SIG-M5 (cell line): ENCODE measurements at places on chromosomes 5 and 9.

- DNase-seq, result no peak
These were observed 316.6 kb downstream of the TLE1 start for GRCh38 chr9:81372628-81373191.

- DNase-seq, result no peak
These were observed 45.1 kb upstream of the PJA2 start for GRCh38 chr5:109454731-109455505.

DNA sequence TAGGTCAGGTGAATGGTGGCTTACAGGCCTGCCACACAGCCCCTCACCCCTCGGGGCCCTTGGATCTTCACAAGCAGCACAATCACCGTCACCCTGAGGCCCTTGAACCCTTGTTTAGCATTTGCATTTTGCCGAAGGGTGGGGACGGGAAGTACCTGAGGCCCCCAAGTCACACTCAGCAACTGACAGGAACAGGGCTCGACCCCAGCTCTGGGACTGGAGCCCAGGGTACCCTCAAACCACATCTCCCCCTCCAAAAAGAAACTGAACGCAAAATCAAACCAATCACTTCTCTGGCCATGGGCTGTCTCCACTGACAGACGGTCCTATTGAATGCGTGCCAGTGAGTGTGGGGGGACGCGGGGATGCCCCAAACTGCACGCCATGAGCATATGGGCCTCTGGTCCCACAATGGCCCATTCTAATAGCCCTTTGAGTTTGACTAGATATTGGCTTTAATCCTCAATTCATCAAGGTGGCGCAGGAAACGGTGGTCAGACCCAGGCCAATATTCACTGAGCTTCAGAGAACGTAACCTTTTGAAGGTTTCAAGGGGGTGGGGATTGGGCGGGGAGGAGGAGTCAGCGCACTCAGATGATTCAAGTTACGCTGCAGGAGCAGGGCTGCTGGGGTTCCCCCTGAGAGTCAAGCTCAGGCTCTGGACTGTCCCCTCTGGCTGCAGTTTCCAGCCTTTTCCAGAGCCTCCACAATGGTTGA is 176.0 kb downstream of the DAB2IP start:
- no peak for DNase-seq

- no peak for DNase-seq
These were observed 187.8 kb downstream of the GNAQ start for GRCh38 chr9:77843871-77844155.

DNA sequence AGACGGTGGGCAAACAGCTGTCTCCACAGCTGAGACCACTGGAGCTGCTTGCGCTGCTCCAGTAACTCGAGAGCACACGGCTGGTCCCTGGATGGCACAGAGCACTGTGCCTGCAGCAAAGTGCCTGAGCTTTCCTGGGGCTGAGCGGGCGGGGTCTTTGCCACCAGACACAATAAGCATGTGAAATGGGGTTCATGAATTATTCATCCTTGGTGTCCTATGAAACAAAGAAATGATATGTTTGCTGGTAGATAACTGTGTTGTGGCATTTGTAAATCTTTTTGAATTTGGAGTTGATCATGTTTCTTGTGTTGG is 151.7 kb upstream of the MPDZ start:
- DNase-seq, result no peak

GRCh38 chr9:23779220-23779619 is 46.8 kb downstream of the ELAVL2 start:
- DNase-seq, result no peak

DNA sequence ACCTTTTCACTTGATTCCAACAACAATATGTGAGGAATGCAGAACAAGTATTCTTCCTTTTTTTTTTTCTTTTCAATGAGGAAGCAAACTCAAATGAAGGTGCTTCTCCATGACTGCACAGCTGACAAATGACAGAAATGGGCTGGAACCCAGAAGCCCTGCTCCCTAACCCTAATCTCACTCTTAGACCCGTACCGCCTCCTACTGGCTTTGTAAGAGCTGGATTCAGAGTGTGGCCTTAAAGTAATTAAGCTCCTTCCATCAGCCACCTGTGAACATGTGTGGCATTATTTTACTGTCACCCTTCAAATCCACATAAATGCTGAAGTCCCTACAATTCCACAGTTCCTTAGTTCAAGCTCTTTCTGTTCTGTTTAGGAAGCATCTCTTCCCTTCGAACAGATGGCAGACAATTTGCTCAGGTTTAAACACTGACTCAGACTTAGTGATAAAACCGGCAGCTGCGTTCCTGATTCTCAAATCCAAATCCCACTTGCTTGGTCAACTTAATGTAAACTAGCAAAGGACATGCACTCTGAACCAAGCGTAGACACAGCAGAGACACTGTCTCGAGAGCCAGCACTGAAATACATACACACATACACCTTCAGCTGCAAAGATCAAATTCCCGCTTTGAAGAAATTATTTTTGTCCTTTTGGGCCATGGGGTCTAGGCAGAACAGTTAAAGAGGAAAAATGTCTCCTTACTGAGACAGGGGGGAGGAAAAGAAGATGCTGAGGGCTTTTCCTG is 316.7 kb upstream of the TLE4 start:
- no peak for DNase-seq

- DNase-seq, result no peak
These were observed 203.7 kb upstream of the SLC24A2 start for GRCh38 chr9:19992556-19992955.

GRCh38 chr9:127059030-127059429 is 63.4 kb downstream of the ANGPTL2 start:
- DNase-seq, result no peak

DNA sequence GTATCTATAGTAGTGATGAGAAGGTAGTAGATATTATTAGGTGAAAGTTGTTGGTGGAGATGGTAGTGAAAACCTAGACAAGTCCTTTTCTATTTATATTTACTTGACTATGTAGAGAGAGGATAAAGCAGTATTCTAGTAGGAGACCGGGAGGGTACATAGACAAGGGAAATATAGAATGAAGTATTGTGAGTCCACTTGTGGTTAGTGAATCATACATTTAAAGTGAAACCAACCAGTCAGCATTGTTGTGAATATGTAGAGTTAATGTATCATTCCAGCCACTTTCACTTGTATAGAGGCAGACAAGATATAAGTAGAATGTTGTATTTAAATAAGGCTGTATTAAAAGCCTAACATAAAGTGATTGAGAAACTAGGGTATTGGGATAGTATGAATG is 1711.3 kb upstream of the ACO1 start:
- no peak for DNase-seq

- no peak for DNase-seq
These were observed 1312.0 kb upstream of the WWC1 start for GRCh38 chr5:166979307-166979895.

DNA sequence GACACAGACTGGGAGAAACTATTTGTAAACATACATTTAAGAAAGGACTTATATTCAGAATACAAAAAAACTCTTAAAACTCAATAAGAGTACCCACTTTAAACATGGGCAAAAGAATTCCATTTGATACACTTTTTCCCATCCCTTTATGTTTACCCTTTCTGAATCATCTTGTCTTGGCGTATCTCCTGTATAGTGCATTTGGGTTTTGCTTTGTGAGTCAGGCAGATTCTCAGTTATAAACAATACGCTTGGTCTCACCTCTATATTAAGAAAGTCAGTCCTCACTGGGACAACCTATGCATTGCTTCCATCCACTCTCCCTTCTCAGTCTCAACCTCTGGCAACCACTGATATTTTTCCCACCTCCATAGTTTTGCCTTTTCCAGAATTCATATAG is 27.3 kb upstream of the ADAMTS6 start:
- no peak for DNase-seq

- DNase-seq, result no peak
These were observed 145.0 kb downstream of the ADCY2 start for GRCh38 chr5:7540736-7541485.

DNA sequence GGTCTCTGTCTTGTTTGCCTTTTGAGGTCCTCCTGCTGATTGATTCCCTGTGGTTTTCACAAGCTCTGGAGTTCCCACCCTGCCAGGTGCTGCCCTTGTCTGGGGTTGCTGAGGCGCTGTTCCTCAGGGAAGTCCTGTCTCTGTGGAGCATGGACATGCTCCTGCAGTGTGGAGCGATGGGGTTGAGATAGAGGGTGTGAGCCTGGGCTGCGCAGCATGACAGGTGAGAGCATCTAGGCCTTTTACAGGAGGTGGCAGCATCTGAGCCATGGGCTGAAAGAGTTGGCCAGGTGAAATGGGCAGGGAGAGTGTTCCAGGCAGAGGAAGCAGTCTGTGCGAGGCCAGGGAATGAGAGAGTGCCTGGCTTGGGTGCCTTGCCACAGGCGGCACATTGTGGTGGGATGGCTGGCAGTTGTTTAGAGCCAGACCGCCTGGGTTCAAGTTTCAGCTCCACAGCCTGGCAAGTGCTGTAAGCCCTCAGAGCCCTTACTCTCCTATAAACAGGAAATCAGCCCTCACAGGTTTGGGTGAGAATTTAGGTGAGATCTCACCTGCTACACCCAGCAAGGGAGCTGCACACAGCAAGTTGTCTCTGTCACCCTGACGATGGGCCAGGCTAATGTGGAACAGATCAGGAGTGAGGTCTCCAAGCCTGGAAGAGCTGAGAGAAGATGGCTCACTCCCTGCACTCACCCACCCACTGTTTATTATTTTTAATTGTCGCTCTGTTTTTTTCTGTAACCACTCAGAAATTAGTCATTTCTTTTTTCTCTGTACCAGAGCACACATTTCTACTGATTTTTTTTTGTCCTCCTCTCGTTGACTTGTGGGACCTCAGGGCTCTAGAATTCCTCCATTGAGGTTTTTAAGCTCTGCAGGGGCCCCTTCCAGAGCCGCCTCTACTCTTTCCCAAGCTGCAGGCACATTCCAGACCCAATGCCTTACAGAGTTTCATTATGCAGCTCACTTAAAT is 19.6 kb downstream of the TCOF1 start:
- DNase-seq, result no peak

DNA sequence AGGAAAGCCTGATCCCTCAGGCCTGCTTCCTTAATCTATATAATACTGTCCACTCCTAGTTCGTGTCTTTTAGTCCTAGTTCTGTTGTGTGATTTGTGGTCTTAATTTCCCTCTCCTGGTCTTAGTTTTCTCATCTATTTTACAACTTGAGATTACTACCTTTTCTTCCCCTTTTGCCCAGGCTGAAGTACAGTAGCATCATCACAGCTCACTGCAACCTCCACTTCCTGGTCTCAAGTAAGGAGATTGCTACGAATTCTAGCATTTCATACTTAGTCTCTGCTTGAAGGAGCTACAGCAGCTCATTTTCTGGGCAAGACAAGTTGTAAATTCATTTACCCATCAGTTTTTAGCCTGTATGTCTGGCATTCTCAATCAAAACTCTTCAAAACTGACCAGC is 5.5 kb downstream of the TRIM32 start:
- no peak for DNase-seq

DNA sequence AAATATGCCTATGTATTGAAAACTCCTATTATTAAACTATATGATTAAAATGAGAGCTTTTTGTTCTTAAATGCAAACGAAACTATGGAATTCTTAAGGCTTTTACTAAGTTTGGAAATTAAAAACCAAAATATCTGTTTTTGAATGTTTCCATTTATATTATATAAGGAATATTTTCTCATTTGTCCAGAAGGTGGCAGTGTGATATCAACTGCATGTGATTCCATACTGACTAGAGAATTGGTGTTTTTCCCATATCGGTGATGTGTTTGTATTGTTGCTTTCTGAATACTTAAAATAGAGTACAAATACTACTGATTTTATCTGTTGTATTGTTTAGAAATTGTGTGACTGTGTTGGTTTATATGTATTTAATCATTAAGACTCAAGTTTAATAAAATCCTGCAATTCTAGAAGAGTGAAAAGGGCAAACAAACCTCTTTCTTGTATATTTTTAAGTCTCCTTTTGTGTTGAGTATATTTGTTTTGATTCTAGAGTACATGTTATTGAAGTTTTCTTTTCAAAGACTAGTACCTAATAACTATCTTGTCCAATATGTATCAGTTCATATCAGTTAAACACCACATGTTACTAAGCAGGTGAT is 320.8 kb downstream of the CCDC171 start:
- DNase-seq, result no peak

DNA sequence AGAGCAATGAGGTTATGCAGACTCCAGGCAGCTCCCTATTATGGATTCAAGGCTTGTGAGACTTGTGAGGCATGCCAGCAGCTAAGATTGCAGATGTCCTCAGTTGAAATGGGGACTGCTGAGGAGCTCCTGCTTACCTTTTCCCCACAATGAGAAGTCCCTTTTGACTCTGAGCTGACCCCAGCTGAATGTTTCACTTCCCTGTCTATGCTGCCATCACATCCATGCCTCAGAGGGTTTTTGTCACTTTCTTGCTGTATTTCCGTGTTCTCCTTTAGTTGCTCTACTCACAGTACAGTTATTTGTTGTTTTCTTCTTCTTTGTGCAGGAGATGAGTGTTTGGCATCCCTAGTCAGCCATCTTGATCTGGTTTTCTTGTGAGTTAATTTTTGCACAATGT is 18.8 kb upstream of the OR2S2 start:
- DNase-seq, result no peak

- DNase-seq, result no peak
These were observed 82.2 kb upstream of the ICE1 start for GRCh38 chr5:5340206-5340729.

GRCh38 chr5:83503662-83504061 is 32.1 kb downstream of the VCAN start:
- no peak for DNase-seq

DNA sequence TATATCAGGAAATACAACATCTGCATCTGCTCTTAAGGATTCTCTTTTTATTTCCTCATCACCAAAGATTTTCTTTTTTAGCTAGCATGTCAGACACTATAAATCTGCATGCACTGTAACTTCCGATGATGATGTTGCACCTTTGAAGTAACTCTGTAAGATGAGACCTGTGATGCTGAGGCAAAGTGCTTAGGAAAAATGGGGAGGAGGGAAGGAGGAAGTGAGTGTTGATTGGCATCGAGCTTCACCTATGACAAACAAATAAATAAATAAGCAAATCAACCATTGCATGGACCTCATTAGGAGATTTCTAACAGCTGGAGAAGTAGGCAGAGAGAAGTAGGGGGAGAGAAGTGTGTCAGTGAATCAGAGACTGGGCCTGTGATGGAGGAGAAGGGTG is 52.6 kb downstream of the ENC1 start:
- DNase-seq, result no peak

GRCh38 chr9:20355022-20355421 is 267.3 kb downstream of the MLLT3 start:
- DNase-seq, result no peak

DNA sequence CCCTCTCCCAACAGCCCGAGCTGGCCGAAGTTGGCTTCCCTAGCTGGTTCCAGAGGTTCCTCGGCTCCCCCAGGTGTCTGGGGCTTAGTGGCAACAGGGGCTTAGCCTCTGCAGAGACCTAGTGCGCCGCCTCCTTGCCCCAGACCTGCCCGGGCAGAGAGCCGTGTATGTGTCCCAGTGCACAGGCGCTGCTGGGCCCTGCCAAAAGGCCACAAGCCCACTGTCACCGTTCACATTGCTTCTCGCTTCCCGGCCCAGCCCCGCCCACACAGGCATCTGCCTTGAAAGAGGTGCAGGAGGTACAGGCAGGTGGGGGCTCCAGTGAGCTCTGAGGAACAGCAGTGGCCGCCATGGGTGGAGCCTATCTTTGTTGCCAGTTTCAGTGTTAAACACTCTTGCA is 2.5 kb upstream of the CACFD1 start:
- DNase-seq, result no peak

- DNase-seq, result no peak
These were observed 25.3 kb downstream of the RAPGEF6 start for GRCh38 chr5:131609774-131610173.

- no peak for DNase-seq
These were observed 96.9 kb downstream of the ATG10 start for GRCh38 chr5:82068723-82069122.

GRCh38 chr9:116990592-116990991 is 303.5 kb downstream of the TRIM32 start:
- no peak for DNase-seq

- DNase-seq, result no peak
These were observed 202.9 kb upstream of the IL12B start for GRCh38 chr5:159533197-159533596.
